ENCODE measurements at places on chromosomes 16 and 17. TPM values are rescaled to one million over a fixed set of nuclear protein-coding genes. Genes with fewer than 3 reads are reported as not detected.

Gene GSDMA
- total RNA-seq = not detected

Gene TBC1D3L
- total RNA-seq = 26.9 TPM

- H3K36me3 ChIP-seq = no peaks in the 10 kb centered on the region
- no peak for DNase-seq
- H3K4me1 ChIP-seq = peaks cover 34% of the 10 kb centered on the region
- H3K27ac ChIP-seq = peak overlapping the region; percentile 75
- H3K27me3 ChIP-seq = peaks cover 25% of the 10 kb centered on the region
- H3K4me3 ChIP-seq = peak overlapping the region; percentile 77
Measured at GRCh38 chr17:41784207-41784744, 2.2 kb downstream of the JUP start.

DNA sequence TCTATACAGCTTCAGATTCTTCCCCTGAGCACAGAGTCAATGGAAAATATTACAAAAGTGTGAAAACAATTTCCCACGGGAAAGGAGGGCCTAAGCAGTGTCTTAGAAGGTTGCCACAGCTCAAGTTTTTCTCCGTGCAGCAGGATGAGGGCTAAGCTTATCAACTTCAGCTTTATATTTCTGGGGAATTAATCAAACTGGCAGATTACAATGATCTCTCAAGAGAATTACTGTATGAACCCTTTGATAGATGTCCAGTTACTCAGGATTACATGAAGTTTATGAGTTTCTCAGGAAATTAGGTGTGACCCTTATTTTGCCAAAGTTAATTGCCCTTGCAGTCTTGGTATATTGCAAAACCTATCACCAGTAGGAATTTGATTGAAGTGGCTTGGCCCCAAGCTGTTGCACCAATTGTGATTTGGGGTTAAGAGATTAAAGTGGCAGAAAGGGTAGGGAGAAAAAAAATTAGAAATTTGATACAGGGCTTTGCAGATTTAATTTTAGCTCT, 298.4 kb downstream of the MAP2K6 start:
- no peaks in the 10 kb centered on the region for H3K27me3 ChIP-seq
- H3K36me3 ChIP-seq = no peaks in the 10 kb centered on the region
- peaks cover 35% of the 10 kb centered on the region for H3K4me1 ChIP-seq
- no peak overlapping the region for H3K4me3 ChIP-seq

Gene CEMP1
- total RNA-seq = not detected

Gene KRT23
- not detected for total RNA-seq

DNA sequence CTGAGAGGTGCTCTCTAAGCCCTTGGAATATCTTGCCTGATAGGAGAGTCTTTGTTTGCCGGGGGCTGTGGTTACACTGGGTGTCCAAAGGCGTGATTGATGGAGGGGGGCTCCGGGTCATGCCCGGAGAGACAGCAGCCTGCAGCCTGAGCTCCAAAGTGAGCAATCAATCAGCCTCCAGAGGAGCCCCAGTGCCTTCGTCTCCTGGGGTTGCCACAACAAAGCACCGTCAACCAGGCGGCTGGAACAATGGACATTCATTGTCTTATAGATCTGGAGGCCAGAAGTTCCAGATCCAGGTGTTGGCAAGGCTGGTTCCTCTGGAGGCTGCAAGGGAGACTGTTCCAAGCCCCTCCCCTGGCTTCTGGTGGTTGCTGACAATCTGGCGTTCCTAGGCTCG, 24.0 kb upstream of the GINS2 start:
- H3K4me3 ChIP-seq = no peak overlapping the region
- peaks cover 3% of the 10 kb centered on the region for H3K36me3 ChIP-seq
- peaks cover 12% of the 10 kb centered on the region for H3K27me3 ChIP-seq
- no peak overlapping the region for H3K27ac ChIP-seq

DNA sequence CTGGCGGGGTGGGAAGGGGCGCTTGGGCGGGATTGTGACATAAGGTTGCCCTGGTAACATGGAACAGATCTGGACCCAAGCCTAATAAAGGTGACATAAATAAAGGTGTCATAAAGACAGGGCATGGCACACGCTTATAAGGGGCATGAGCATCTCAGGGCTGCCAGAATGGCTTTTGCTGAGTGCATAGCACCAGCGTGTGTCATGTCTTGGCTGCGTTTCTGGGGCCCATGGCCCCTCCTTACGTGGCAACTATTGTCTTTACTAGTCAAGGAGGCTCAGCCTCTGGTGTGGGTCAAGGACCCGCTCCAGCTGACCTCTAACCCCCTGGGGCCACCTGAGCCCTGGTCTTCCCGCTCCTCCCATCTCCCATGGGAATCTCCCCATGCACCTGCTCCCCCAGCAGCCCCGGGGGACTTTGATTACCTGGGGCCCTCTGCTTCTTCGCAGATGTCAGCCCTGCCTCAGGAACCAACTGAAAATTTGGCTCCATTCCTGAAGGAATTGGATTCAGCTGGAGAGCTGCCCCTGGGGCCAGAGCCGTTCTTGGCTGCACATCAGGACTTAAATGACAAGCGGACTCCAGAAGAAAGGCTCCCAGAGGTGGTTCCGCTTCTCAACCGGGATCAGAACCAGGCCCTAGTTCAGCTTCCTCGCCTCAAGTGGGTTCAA, 13.9 kb downstream of the LRRC37B start:
- H3K27me3 ChIP-seq = no peaks in the 10 kb centered on the region
- peaks cover 17% of the 10 kb centered on the region for H3K4me1 ChIP-seq
- DNase-seq = no peak
- H3K27ac ChIP-seq = no peak overlapping the region
- H3K36me3 ChIP-seq = peaks cover 11% of the 10 kb centered on the region

GRCh38 chr16:67441907-67442306, 11.0 kb downstream of the HSD11B2 start:
- no peaks in the 10 kb centered on the region for H3K36me3 ChIP-seq
- H3K27ac ChIP-seq = peak overlapping the region; percentile 63
- H3K4me3 ChIP-seq = no peak overlapping the region
- H3K27me3 ChIP-seq = no peaks in the 10 kb centered on the region

Gene PRRT2
- 18.6 TPM for total RNA-seq

DNA sequence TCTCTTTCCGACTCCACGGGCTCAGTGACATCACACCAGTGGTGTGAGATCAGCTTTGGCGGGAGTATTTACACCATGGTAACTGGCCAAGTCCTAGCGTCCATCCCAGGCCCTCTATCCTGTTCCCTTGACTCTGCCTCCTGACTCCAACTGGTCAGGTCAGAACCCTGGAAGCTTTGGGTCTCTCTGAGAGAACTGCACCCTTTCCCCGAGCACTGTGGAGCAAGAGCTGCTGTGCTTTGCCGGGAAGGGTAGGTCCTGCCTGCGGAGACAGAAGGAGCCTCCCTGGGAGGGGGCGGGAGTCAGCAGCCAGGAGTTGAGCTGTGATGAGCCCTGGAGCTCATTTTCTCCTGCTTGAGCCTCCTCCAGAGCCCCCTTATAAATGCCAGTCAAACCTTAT, 212.1 kb upstream of the TNRC6C start:
- H3K4me1 ChIP-seq = peaks cover 27% of the 10 kb centered on the region
- H3K27ac ChIP-seq = no peak overlapping the region
- no peak overlapping the region for H3K4me3 ChIP-seq
- H3K27me3 ChIP-seq = no peaks in the 10 kb centered on the region
- no peak for DNase-seq
- H3K36me3 ChIP-seq = no peaks in the 10 kb centered on the region

- H3K27me3 ChIP-seq = no peaks in the 10 kb centered on the region
- H3K4me3 ChIP-seq = no peak overlapping the region
- H3K27ac ChIP-seq = no peak overlapping the region
- no peaks in the 10 kb centered on the region for H3K36me3 ChIP-seq
- no peak for DNase-seq
Measured at GRCh38 chr16:84228256-84228838, 11.5 kb downstream of the KCNG4 start.

Gene CIAO3
- 45.9 TPM for total RNA-seq

DNA sequence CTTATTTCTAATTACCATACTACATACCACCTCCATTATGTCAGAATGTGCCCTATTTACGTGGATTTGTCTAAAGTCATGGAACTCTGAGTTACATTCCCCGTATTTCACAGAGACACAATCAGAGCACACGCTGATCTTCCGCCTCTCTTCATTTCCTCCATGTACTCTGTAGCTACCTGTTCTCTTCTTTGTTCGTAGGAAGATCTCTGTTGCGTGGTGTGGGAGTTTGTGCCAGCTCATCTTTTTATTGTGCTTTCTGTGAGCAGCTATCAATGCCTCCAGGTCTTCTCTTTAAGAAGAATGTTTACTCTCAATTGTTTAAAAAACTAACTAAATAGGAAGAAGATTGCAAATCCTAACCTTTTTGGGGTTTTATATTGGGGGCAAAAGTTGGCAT, 26.9 kb downstream of the NLRC5 start:
- no peak overlapping the region for H3K27ac ChIP-seq
- no peak overlapping the region for H3K4me3 ChIP-seq
- no peaks in the 10 kb centered on the region for H3K36me3 ChIP-seq

DNA sequence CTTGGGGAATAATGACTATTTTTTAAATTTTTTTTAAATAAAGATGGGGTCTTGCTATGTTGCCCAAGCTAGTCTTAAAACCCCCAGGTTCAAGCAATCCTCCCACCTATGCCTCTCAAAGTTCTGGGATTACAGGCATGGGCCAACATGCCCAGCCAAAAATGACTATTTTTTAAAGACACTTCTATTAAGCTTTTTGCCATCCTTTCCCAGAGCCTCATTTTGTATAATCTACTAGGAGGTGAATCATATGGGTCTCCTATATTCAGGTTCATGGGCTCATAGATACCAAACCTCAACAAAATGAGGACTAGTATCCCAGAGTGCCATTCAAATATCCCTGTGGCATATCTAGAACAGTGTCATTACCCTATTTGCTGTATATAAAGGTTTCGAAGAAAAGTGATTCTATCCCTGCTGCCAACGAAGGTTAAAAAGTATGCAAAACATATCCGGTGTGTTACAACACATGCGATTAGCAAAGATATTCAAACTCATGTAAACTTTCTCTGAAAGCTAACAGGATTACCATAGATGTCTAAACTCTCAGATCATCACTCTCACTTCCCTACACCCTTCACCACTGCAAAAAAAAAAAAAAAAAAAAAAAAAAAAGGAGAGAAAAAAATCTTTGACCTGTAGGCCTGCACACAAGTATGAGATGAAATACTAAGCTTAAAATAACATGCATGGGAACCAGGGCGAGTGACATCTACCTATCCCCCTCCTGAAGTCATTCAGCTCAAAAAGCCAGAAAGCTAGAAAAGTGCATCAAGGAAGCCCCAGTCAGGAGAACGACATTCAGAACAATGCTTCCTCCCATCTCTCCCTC, 23.5 kb downstream of the XPO6 start:
- H3K36me3 ChIP-seq = peaks cover 10% of the 10 kb centered on the region
- peak overlapping the region; percentile 38 for H3K27ac ChIP-seq
- no peak for DNase-seq
- no peaks in the 10 kb centered on the region for H3K27me3 ChIP-seq
- no peak overlapping the region for H3K4me3 ChIP-seq
- H3K4me1 ChIP-seq = peaks cover 22% of the 10 kb centered on the region

DNA sequence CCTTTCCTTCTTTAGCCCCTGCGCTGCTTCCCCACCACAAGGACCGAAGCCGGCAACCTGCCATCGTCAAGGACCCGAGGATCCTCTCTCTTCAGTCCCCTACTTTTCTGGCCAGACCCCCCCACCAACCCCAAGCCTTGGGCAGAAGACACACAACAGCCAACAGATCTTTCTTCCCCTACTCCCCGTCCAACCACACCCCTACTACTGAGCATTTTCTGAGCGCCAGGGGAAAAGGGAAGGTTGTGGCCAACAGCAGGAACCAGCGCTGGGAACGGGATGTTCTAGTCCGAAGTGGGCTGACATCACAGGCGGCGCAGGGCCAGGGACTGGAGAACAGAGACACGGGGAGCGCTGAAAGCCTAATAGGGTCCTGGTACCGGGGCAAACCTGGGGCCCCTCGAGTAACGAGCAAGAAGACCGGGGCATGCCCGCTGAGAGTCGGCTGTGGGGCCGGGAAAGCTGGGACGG, 528 bp downstream of the PER1 start:
- H3K36me3 ChIP-seq = no peaks in the 10 kb centered on the region
- peak overlapping the region; percentile 94 for H3K27ac ChIP-seq
- DNase-seq = no peak
- no peaks in the 10 kb centered on the region for H3K27me3 ChIP-seq

Gene CDH13
- total RNA-seq = 1.1 TPM

Gene SHISA6
- total RNA-seq = 1.4 TPM

DNA sequence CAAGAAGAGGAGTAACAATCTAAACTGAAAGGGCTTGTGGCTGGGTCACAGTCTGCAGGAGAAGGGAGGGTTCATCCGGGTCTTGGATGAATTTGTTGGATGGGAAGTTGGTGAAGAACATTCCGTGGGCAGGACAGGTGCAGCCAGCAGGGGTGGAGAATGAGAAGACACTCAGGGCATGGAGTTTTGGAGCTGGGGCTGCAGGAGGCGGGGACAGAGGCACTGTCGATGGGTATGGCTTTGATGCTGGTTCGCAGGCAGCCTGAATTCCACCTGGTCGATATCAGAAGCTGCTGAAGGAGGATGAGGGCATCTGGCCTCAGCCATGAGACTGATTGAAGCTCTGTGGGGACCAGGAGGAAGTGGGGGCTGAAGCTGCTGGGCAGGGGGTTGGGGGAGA, 36.1 kb upstream of the CBFA2T3 start:
- no peaks in the 10 kb centered on the region for H3K4me1 ChIP-seq
- no peaks in the 10 kb centered on the region for H3K36me3 ChIP-seq
- H3K4me3 ChIP-seq = no peak overlapping the region
- H3K27me3 ChIP-seq = peaks cover 24% of the 10 kb centered on the region
- DNase-seq = no peak

GRCh38 chr16:60203525-60204124, 1469.5 kb upstream of the GOT2 start:
- H3K27ac ChIP-seq = no peak overlapping the region
- no peaks in the 10 kb centered on the region for H3K36me3 ChIP-seq
- no peaks in the 10 kb centered on the region for H3K27me3 ChIP-seq
- H3K4me1 ChIP-seq = peaks cover 32% of the 10 kb centered on the region
- DNase-seq = no peak

DNA sequence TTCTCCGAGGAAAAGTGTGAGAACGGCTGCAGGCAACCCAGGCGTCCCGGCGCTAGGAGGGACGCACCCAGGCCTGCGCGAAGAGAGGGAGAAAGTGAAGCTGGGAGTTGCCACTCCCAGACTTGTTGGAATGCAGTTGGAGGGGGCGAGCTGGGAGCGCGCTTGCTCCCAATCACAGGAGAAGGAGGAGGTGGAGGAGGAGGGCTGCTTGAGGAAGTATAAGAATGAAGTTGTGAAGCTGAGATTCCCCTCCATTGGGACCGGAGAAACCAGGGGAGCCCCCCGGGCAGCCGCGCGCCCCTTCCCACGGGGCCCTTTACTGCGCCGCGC, at the start of gene ERBB2:
TSS of gene ERBB2 (plus strand) at position 247 of the 330 bp plus-strand sequence. CDS start 175 bp downstream, outside the sequence.
- peak; percentile 42 for DNase-seq
- H3K27ac ChIP-seq = peak within 1 kb of the TSS; percentile 93
- H3K27me3 ChIP-seq = peaks cover 3% of the 10 kb centered on the region
- H3K4me1 ChIP-seq = peaks cover 74% of the 10 kb centered on the region
- peak within 1 kb of the TSS; percentile 96 for H3K4me3 ChIP-seq

- no peak overlapping the region for H3K4me3 ChIP-seq
- H3K36me3 ChIP-seq = peaks cover 3% of the 10 kb centered on the region
- peaks cover 12% of the 10 kb centered on the region for H3K4me1 ChIP-seq
- H3K27ac ChIP-seq = no peak overlapping the region
Measured at GRCh38 chr16:521381-522210, 5.9 kb upstream of the CAPN15 start.

GRCh38 chr16:87953308-87954215, 2.3 kb downstream of the BANP start:
- no peak for DNase-seq
- H3K27me3 ChIP-seq = no peaks in the 10 kb centered on the region
- peaks cover 9% of the 10 kb centered on the region for H3K36me3 ChIP-seq
- peaks cover 49% of the 10 kb centered on the region for H3K4me1 ChIP-seq
- peak overlapping the region; percentile 61 for H3K27ac ChIP-seq

- peaks cover 17% of the 10 kb centered on the region for H3K4me1 ChIP-seq
- no peaks in the 10 kb centered on the region for H3K36me3 ChIP-seq
- DNase-seq = no peak
- peak overlapping the region; percentile 78 for H3K27ac ChIP-seq
- no peaks in the 10 kb centered on the region for H3K27me3 ChIP-seq
- H3K4me3 ChIP-seq = no peak overlapping the region
Measured at GRCh38 chr17:76888661-76889060, 20.5 kb downstream of the MGAT5B start.

Measured in neural crest cell (in vitro differentiated cells).